ENCODE measurements at places on chromosomes 2 and 18.

DNA sequence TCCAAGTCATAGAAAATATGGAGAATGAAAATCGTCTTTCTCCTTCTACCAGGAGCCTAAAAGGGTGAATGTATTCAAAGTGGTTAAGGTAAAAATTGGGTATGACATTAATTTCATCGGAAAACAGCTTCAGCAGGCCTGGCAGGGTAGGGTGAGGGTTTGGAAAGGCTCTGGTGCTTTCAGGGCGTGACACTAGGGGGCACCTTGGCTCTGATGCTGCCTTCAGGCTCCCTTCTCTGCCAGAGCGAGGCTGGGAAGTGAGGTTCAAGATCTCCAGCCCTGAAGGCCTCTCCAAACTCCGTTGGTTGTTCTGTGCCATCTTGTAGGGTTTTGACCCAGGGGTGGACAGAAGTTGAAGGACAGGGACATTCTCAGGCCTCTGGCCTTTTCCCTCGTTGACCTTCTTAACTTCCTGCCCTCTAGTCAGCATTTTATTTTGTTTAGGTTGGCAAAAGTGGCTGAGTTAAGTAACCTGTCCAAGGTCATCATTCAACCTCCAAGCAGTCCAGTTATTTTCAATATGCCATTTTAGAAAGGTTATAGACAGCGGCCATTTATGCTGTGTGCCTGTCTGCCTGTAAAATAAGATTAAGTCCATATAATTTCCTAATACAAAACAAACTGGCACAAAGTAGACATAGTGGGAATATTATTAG is 40.3 kb downstream of the EML6 start:
- peak; percentile 21 for DNase-seq

DNA sequence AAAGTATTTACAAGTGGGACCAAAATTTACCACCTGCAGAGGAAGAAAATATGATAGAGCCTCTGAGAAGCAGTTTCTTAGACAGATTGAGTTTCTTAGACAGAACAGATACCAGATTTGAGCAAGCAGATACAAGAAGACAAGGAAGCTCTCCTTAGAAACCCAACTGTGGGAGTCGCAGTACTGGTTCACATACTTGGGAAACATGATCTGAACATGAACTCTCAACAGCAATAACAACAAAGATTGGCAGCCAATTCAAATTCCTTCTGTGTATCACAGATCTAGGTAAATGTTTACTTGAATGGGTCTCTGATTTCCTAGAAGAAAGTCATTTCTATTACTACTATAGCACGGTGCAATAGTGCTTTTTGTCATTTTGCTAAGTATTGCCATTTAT is 82.1 kb downstream of the OLA1 start:
- no peak for DNase-seq

DNA sequence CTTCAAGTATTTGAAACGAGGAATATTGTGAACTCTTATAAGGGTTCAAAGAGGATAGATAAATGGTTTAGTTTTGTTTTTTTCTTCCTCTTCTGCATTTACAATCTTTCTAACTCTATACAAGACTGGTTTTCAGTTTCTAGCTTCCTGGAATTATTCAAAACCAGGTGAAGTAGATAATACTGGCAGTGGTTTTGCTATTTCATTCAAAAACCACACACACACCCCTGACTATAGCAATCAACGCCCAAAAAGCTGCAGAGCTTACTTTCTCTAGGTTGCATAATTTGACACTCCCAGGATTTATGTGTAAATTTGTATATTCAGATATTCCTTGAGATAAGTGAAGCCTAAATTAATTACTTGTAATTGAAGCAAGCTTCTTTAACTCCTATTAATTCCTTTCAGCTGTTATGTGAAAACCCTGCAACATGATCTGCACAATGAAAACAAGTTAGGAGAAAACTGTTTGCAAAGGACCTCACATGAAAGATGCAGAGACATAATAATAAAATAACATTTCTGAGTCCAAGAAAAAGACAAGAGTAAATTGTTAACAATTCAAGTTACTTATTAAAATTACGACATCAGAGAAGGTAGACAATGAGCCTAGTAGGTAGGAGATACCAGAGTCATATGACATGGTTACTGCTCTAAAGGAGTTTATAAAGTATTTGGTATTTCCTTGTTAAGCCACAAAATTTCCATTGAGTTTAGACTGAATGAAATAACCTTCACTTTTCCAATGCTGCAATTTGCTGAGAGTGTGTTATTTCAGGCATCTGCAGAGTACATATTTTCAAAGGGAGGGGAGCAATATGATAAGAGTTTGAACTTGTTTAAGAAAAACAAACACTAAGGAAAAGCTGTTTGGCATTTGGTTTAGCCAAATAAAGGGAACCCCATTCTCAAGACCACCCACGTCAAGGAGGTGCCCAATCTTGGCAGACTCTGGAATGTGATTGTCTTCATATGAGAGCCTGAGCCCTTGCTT is 1.6 kb upstream of the NFE2L2 start:
- DNase-seq = no peak

DNA sequence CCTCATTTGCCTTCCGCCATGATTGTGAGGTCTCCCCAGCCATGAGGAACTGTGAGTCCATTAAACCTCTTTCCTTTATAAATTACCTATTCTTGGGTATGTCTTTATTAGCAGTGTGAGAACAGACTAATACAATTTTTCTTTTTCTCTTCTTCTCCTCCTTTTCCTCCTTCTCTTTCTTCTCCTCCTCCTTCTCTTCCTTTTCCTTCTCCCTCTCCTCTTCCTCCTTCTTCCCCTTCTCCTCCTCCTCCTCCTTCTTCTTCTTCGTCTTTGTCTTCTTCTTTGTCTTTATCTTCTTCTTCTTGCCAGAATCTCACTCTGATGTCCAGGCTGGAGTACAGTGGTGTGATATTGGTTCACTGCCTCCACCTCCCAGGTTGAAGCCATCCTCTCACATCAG is 20.2 kb downstream of the SKA1 start:
- DNase-seq = no peak

DNA sequence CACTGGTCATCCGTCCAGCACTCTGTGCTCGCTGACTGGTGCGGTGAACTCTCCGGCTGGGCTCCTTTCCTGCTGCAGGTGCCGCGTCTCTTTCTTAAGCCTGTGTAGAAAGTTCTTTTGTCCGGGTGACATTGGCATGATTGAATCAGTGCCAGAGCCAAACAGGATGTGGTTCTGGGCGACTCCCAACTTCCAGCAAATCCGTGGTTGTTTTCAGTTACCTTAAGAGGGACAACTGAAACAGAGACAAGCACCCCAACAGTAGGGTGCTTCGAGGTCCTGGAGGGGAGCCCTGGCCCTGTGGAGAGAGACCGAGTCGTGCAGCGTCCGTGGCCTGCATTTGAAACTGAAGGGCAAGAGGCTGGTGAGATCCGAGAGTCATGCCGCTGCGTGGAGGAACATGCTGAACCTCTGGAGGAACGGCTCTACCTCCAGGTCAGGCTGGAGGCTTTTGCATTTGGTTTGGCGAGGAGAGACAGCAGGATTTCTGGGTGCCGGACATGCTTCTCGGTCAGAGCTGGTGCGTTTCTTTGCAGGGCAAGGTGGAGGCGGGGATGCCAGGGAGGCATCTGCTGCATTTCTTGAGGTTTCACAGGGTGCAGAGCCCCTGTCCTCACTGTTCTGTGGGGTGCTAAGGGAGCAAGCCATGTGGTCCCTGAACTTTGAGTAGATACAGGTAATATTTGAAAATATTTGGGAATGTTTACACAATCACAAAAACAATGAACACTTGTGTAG is 26.8 kb downstream of the SH3BP4 start:
- no peak for DNase-seq

DNA sequence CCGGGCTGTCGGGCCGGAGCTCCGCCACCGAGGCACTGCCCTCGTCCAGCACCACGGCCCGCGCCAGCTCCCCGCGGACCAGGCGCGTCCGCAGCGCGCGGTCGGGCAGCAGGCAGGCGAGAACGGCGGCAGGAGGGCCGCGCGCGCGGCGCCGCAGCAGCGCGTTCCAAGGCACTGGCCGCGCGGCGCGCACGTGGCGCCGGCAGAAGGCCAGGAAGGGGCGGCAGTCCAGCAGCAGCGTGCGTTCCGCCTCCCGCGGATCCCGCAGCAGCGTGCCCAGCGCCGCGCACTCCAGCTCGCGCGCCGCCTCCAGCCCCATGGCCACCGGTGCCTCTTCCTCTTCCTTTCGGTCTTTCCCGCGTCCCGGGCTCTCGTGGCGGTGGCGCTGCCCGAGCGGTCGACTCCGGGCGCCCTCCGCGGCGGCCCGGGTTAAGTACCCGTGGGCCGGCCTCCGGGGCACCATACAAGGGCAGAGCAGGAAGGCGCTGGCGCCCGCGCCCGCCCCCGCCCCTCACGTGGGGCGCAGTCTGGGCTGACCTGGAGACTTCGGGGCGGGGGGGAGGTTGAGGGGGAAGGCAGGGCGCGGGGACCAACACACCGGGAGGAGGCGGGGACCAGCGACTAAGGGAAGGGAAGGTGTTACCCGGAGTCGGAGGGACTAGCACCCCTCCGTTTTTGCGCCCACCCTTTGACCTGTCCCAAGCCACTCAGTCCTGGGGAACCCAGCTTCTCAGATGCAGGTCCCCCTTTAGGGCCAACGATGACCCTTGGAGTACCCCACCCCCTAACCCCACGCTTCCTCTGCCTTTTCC is at the start of gene DUSP2:
Gene DUSP2, minus strand, starts transcription at position 405 of the 812 bp plus-strand sequence. Its CDS starts 86 bp downstream, at position 319.
- peak; percentile 93 for DNase-seq

DNA sequence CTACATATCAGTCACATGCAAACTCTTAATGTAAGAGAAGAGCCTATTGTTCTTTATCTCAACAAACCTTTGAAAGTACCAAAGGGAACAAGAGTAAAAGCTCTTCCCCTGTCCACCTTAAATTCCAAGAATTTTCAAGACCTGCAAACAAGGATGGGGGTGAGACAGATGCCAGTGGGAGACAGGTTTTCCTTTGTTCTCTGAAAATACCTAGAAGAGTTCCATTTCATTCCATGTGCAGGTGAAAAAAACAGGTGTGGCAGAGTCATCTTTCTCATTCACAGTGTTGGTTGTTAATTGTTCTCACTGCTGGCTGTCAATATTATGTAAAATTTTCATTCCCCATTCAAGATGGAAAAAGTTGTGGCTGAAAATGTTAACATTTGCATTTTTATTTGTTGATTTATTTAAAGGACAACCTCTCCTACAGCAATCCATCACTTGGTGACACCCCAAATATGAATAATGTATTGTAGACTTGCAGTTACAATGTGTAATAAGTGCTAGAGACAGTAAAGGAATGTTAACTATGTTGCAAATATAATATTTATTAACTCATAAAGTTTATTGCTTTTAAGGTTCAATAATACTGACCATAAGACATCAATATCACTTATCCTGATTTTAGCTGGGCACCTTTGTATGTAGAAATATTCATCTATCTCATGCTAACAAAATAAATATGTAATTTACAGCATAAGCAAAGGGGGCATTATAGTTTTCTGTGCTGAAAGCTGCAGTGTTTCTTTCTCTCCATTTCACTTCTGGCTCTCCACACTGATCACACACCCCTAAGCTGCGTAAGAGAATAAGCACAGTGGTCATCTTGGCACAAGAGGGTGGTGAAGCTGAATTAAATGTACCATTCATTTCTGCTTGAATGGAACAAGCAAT is 347.0 kb downstream of the KIAA1328 start:
- no peak for DNase-seq

DNA sequence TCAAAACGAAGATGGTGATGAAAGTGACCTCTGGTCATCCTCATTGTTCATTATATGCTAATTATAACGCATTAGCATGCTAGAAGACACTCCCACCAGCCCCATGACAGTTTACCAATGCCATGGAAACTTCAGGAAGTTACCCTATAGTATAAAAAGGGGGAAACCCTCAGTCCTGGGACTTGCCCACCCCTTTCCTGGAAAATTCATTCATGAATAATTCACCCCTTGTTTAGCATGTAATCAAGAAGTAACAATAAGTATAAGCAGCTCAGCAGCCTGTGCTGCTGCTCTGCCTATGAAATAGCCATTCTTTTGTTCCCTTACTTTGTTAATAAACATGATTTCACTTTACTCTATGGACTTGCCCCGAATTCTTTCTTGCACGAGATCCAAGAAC is 70.5 kb upstream of the CHAC2 start:
- no peak for DNase-seq

- DNase-seq = no peak
Observed at GRCh38 chr18:31884020-31884419, 58.9 kb downstream of the TRAPPC8 start.

DNA sequence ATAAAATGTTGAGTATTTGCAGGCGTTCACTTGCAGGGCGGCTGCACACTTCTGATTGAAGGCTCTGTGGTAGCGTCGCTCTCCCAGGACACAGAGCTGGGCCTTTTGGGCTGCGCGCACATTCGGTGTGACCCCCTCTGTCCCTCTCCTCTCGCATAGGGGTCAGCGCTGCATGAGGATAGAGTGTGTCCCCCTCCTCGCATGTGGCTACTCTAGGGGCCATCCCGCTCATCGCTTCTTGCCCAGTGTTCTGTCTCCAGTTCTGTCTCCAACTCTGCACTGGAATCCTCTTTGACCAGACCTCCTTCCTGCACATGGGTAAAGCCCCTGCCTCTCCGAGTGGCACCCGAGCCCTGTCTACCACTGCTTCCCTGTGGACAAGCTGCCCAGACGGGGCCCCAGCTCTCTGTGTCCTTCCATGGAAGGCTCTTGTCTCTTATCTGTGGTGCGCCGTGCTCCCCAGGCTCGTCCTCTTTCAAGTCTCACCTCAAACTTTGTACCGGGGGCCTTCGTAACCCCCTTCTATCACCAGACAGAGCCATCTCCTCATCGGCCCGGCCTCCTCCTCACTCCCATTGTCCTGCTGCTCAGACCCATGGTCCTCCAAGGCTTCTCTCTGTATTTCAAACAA is 278.0 kb upstream of the HDAC4 start:
- no peak for DNase-seq
